Stimulated activated CD8-positive, alpha-beta memory T cell treated with anti-CD3 and anti-CD28 coated beads, Interleukin-4, amount 100 ng/mL, for 24 hours (primary cell): ENCODE measurements at places on chromosomes 13 and 19.

DNA sequence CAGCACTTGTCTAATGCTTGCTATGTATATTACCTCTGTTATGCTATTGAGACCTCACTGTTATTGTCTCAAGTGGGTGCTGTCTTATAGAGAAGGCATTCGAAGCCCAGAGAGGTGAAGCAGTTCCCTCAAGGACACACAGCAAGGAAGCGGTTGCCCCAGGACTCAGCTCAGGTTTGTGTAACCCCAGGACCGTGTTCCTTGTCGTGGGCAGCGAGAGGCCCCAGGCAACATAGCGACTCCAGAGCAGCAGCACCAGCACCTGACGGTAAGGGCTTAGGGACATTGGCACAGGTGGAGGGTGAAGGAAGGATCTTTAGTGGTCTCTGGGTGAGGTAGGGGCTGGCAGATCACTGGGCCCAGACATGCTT is 2.4 kb downstream of the KLK15 start:
- DNase-seq, result no peak

DNA sequence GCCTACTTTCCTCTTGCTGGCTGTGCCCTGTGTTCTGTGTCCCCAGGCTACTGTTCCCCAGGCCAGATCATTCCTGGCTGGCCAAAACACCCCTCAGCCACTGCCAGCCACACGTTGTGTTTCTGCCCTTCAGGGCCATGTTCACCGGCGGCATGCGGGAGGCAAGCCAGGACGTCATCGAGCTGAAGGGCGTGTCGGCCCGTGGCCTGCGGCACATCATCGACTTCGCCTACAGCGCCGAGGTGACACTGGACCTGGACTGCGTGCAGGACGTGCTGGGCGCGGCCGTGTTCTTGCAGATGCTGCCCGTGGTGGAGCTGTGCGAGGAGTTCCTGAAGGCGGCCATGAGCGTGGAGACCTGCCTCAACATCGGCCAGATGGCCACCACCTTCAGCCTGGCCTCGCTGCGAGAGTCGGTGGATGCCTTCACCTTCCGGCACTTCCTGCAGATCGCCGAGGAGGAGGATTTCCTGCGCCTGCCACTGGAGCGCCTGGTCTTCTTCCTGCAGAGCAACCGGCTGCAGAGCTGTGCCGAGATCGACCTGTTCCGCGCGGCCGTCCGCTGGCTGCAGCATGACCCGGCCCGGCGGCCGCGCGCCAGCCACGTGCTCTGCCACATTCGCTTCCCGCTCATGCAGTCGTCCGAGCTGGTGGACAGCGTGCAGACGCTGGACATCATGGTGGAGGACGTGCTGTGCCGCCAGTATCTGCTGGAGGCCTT is 15.8 kb upstream of the CRTC1 start:
- DNase-seq, result no peak

DNA sequence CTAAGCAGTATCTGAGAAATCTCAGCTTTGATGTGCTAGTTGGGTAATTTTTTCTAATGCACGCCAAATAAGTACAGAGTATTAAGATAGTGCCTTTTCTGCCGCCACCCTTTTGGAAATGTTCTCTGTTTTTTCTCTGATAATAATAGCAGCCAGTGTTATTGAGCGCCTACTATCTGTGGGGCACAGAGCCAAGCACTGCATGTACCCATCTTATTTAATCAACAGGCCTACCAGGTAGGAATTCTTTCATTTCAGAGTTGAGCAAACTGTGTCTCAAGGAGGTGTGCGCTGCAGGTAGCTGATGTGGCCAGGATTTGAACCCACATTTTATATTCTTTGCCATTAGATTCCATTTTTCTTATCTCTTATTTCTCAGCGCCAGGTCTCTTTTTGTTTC is 1.4 kb downstream of the EPN1 start:
- DNase-seq, result no peak

DNA sequence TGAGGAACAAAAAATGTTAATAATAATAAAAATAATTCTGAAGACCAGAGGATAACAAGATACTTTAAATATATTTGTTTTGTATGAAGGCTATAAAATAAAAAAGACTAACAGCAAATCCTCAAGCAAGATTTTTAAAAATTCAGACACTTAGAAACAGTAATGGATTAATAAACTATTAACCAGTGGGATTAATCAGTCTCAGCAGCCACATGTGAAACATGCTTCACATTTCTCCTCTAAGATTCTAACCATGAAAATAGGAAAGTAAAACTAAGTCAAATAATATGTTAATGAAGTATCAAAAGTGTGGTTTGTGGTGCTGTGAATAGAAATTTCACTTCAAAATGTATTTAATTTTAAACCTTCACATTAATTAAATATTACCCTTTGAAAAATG is 57.4 kb downstream of the KCNRG start:
- DNase-seq, result no peak

GRCh38 chr13:39149896-39150295 is 111.6 kb downstream of the NHLRC3 start:
- DNase-seq, result no peak

GRCh38 chr19:17160908-17161307 is 54.2 kb upstream of the USE1 start:
- DNase-seq, result no peak

GRCh38 chr19:2982983-2983350 is 5.6 kb downstream of the TLE6 start:
- no peak for DNase-seq

- no peak for DNase-seq
These were observed 6.5 kb upstream of the OPA3 start for GRCh38 chr19:45591004-45591637.

- DNase-seq, result no peak
These were observed 1700.1 kb upstream of the PRR20A start for GRCh38 chr13:55440465-55441085.

DNA sequence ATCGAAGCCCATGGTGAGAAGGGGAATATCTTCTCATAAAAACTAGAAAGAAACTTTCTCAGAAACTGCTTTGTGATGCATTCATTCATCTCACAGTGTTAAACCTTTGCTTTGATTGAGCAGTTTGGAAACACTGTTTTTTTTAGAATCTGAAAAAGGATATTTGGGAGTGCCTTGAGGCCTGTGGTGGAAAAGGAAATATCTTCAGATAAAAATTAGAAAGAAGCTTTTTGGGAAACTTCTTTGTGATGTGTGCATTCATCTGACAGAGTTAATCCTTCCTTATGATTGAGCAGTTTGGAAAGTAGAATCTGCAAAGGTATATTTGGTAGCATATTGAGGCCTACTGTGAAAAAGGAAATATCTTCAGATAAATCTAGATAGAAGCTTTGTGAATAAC is 1594.9 kb downstream of the UQCRFS1 start:
- DNase-seq, result no peak

DNA sequence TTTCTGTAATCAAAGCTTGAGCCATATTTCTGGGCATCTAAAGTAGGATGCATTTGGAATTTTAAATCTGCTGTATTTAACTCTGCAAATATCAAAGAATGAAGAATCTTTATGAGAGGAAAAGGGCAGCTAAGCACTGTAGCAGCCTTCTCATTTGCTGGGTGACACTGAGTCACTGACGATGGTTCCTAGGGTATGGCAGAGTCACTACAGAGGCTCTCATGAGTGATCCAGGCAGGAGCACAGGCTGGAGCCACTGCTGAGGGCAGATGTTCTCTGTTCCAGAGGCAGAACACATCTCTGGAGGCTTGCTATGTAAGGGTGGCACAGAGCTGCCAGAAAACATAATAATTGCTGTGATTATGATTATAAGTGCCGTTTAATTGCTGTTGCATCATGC is 340.7 kb upstream of the HTR2A start:
- no peak for DNase-seq

- DNase-seq, result no peak
These were observed 15.0 kb upstream of the NAXD start for GRCh38 chr13:110600261-110600819.

- DNase-seq, result no peak
These were observed 13.4 kb upstream of the SLC44A2 start for GRCh38 chr19:10611907-10612306.

- DNase-seq, result no peak
These were observed 72.9 kb upstream of the NPAS1 start for GRCh38 chr19:46946611-46947238.

GRCh38 chr19:4967738-4968461 is 1.0 kb upstream of the KDM4B start:
- DNase-seq, result no peak

- DNase-seq, result no peak
These were observed 328.6 kb downstream of the MYO16 start for GRCh38 chr13:108958013-108958376.

GRCh38 chr19:7722231-7722651 is 9.7 kb downstream of the CLEC4G start:
- DNase-seq, result no peak

DNA sequence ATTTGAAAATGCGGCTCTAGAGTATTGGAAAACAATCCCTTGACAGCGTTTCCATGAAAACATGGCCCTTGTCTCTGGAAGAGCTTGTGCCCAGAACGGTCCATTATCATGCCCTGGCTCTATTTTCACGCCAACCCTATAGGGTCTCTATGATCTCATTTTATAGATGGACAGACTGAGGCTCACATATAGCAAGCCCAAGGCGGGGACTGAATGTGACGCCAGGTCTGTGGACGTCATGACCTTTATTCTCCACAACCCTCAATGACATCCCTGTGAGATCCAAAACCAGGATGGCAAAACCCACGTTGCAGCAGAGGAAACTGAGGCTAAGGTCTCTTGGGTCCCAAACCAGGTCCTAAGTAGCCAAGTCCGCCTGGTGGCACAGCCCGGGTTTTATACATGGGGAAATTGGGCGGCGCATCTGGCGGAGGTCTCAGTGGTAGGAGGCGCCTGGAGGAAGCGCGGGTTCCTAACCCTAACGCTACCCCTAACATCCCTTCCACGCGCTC is 425 bp upstream of the COLGALT1 start:
- DNase-seq, result no peak

DNA sequence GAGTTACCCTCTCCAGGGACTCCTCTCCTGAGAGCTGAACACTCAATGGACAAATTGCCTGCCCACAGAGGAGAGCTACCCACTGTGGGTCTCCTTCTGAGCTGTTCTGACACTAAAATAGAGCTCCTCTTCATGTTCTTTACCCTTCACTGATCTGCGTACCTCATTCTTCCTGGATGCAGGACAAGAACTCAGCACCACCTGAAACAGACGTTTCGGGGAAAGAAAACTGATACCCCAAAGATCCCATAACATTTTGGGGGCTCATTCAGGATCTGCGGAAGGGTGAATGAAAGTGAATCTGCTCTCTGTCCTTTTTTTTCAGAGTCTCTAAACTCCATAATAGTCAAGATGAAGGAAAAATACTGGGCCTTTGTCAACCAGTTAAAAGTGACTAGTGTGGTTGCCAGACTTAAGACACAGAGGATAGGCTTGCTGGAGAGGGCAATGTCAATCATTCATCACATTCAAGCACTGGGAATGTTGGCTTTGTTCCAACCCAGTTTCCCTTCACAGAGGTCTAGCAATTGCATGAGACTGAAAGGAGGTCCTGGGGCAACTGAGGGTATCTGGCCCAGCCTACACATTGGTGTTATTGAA is 136.7 kb upstream of the SLITRK6 start:
- DNase-seq, result no peak

DNA sequence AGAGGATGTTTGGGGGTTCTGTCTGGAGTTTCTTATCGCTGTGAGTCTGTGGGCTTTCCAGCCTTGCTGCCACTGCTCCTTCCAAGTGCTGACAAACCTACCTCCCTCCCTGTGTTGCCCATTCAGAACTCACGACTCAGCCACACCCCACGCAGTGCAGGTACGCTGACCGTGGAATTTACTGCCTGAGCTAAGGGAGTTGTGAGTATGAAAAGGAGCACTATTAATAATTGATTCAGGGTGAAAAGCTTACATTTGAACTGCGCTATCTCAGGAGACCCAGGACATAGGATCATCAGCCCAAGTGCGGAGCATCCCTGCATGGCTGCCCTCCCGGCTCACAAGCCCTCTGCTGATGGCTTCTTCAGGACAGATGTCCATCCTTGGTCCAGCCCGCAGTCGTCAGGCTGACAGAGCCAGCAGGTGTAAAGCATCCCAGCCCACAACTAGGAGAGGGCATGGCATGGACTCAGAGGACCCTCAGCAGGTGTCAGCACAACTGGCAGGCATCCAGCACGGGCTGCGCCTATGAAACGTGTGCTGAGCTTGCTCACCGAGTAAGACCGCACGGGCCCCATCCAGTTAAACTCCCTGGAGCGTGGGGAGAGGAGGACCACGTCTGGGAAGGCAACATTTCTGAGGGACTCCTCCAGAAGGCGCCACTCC is 244.0 kb downstream of the COL4A1 start:
- DNase-seq, result no peak

DNA sequence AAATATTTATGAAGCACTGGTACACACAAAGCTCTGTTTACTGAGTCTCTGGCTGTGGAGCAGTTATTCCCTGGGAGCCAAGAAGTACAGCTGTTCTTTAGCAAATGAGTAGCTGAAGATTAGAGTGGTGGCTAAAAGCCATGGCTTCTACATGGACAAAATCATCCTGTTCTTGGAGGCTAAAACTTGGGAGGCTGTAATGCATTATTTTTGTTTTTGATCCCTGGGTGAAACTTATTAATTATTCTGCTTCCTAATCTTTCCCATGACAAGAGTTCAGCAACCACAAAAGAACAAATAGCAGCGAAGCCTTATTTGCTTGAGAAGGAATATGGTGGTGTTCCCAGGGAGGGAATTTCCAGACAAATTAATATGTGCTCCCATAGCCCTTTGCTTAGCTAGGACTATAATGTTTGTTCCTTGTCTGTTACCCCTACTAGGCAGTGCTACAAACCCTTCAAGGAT is 109.5 kb downstream of the DCT start:
- no peak for DNase-seq

DNA sequence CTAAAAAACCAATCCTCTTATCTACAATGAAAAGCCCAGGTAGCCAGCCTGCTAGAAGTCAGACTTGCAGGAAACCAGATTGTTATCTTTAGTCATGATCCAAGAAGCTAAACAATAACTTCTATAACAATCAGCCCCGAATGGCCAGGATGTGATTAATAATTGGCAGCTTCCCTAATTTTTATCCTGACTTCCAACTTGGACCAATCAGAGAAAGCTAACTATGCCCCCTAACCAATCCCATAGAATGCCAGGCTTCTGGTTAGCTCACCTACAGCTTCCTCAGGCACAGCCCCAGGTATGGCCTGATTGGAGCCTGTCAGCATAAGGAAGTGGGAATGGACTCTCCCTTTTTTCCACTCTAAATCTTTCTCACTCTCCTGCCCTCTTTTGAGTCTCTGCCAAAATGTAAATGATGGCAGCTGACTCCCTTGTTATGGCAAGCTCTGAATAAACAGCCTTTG is 394.9 kb downstream of the DLEU7 start:
- DNase-seq, result no peak

- no peak for DNase-seq
These were observed 32.2 kb downstream of the TMEM161A start for GRCh38 chr19:19106056-19106551.

GRCh38 chr13:40017662-40018262 is 362.3 kb downstream of the COG6 start:
- DNase-seq, result no peak

GRCh38 chr19:51468545-51468920 is 9.8 kb upstream of the CEACAM18 start:
- no peak for DNase-seq
